ENCODE measurements at places on chromosomes 3 and 15.

DNA sequence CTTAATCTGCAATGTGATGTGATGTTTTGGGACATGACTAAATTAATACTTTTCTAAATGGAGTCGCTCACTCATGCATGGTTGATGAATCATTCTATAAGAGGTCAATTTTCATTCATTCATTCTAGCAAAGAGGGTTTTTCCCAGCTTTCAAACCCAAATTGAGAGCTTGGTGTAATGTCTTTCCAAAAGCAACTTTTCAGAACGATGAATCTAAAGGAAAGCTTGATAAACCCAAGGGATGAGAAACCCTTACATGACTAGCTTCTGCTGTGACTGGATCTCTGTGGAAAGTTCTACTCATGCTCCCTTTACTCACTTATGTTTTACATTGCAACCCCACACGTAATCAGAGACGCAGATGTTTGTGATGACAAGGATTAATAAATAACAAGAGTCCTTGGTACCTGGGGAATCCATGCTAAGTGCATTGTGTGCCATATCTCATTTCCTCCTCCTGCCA lies 47.7 kb downstream of the PDZRN3 start:
- DNase-seq: no peak

GRCh38 chr3:133767607-133768006 lies 21.4 kb downstream of the TF start:
- DNase-seq: no peak

GRCh38 chr15:83991163-83991562 lies 244.4 kb upstream of the GOLGA6L4 start:
- no peak for DNase-seq

GRCh38 chr3:100710261-100710968 lies 1.1 kb downstream of the TFG start:
- peak; percentile 31 for DNase-seq

GRCh38 chr3:70854108-70854507 lies 541.7 kb upstream of the MDFIC2 start:
- no peak for DNase-seq

- DNase-seq: no peak
Measured at GRCh38 chr15:32041294-32041693, 11.0 kb downstream of the CHRNA7 start.

Measured in stimulated activated CD8-positive, alpha-beta memory T cell treated with anti-CD3 and anti-CD28 coated beads, Interleukin-7, amount 100 ng/mL, for 4 hours (primary cell).